ENCODE measurements at places on chromosomes 12 and 14.

- DNase-seq, result no peak
These were observed 79.1 kb downstream of the OTX2 start for GRCh38 chr14:56731187-56731586.

GRCh38 chr14:30985796-30986195, 39.7 kb upstream of the AP4S1 start:
- DNase-seq, result no peak

DNA sequence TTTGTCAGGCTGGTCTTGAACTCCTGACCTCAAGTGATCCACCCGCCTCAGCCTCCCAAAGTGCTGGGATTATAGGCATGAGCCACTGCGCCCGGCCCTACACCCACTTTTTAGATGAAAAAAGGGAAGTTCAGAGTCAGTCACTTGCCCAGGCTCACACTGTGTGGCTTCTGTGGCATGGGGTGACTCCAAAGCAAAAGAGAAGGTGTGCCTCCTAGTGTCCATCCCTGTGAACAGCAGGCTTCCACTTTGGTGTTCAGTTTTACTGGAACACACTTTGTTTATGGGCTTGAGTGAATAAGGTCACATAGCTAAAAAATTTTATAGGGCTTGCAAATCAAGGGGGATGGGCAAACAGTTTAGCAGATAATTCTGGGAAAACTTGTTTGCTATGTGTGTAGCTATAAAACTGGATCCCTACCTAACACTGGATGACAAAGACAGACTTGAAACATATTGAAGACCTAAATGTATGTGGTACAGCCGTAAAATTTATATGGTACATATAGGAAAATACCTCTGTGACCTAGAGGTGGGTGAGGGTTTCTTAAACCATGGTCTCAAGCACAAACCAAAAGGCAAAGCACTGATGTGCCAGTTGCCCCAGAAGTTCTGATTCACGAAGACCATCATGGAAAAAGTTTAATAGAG, 54.9 kb downstream of the EID3 start:
- peak; percentile 79 for DNase-seq

GRCh38 chr14:54922598-54922997, 20.0 kb upstream of the GCH1 start:
- DNase-seq, result no peak

GRCh38 chr14:76936483-76936882, 92.0 kb downstream of the IRF2BPL start:
- DNase-seq, result no peak

- no peak for DNase-seq
These were observed 38.2 kb downstream of the IFT43 start for GRCh38 chr14:76023757-76024156.

DNA sequence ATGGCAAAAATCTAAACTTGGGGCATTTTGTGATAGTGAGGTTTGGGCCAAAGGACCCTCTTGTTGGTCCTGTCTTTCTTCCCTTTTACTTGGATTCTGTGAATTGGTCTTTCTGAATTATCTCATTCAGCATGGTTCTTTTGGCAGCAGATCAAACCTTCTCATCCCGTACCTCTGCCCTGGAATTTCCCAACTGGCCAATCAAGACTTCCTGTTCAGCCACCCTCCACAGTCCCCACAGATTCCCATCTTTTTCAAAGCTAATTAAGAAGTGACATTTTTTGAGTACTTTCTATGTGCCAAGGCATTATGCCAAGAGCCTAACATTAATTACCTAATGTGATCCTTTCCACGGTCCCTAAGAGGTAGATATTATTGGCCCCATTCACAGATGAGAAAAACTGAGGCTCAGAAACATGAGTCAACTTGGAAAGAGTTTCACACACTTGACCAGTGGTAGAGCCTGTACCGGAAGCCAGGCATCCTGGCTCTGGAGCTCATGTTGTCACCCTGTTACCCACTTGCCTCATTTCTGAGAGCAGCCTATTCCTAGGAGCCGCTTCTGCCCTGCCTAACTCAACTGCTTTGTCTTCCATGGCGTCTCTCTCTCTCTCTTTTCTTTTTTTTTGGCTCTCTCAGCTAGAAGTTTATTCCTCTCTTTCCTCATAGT, 135.9 kb downstream of the C12orf75 start:
- peak; percentile 4 for DNase-seq

DNA sequence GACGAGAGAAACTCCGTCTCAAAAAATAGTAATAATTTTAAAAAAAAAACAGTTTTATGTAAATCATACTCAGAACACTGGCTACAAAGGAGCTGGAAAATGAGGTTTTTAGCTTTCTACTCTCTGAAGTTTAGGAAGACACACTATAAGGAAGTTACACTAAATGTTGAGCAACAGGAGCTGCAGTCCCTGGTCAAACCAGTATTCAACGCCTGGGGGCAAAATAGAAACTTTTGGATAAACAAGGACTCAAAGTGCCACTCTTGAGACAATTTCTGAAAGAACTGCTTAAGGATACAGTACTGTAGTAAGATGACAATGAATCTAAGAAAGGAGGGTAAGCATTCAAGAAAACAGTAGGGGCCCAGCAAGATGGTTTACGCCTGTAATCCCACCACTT, 29.3 kb downstream of the ACTR6 start:
- no peak for DNase-seq

- no peak for DNase-seq
These were observed 40.1 kb upstream of the YAF2 start for GRCh38 chr12:42278128-42278510.

GRCh38 chr12:67086116-67086515, 183.0 kb upstream of the CAND1 start:
- DNase-seq, result no peak

DNA sequence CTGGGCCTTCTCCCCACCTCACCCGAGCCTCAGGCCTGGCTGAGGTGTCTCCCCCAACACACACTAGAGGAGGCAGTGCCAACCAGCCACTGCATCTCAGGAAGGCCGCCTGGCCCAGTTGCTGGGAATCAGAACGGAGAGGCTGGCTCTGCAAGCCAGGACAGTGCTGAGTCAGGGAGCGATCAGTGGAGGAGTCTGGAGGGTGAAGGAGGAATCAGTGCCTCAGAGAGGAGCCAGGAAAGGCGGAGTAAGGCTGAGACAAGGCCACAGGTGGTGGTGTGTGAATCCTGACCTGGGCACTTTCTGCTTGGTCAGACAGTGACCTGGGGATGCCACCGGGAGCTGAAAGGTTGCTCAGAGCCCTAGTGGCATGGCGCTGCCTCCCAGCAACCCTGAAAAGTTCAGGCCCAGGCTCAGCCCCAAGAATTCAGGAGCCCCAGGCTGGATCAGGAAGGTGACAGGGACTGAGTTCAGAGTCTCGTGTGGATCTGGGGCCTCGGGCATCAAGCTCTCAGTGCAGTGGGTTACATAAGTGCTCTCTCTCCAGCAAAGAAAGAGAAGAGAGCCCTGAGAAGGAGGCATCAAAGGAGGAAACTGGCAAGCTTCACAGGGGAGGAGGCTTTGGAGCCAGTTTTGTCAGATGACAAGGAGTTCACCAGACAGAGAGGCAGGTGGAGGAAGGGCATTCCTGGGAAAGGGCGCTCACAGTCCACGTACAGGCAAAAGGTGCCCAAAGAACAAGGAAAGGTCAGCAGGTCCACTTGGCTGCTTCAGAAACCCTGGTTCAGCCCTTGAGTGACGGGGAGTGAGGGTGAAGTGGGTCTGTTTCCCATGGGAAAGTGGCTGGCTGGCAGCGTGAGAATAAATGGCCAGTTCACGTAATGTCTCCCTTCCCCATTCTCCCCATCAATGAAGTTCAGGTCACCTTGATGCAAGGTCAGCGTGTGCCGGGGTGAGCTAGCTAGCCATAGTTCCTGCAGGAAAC, 87.8 kb downstream of the ZFP36L1 start:
- DNase-seq, result no peak

DNA sequence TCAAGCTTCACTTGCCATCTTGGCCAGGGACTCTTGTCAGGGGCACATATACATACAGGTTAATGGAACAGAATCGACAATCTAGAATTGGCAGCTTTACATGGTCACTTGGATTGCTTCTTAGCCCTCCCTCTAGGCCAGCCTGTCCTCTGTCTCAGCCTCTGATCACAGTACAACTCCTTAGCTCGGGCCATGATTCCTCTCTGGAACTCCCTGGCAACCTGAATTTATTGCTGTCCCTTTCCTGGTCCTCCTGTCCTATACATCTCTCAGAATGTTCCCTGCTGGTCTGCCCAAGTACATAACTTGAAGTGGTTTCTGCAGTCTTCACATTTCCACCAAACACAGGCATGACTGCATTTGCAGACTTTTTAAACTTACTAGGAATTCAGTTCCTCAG, 79.9 kb upstream of the CCDC175 start:
- no peak for DNase-seq

- no peak for DNase-seq
These were observed 184.3 kb downstream of the CCDC91 start for GRCh38 chr12:28374556-28374955.

DNA sequence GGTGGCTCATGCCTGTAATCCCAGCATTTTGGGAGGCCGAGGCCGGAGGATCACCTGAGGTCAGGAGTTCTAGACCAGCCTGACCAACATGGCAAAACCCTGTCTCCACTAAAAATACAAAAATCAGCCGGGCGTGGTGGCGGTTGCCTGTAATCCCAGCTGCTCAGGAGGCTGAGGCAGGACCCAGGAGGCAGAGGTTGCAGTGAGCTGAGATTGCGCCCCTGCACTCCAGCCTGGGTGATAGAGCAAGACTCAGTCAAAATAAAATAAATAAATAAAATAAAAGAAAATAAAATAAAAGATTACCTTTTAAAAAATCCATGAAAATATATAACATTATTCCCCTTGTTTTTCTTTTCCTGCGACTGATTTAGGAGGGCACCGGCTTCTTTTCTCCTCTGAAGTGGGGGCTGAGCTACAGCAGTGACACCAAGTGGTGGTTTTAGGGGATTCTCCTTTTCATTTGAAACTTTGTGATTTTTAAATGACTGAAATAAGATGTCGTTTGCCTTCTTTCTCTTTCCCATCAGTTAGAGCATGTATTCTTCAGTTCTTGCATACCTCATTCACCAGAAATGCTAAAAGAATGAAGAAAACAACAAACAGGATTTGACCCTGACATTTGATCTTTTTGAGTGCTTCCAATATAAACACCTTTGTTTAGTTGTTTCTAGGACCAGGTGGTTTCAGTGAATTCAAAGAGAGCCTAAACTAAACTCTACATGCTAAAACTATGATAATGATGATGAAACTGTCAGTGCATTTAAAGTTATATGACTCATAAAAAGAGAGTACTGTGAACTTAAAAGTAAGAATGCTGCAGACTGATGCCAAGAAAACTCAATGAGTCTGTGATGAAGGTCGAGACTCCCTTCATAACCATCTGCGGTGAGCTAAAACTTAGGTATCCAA, 22.6 kb upstream of the PKP2 start:
- DNase-seq, result no peak

DNA sequence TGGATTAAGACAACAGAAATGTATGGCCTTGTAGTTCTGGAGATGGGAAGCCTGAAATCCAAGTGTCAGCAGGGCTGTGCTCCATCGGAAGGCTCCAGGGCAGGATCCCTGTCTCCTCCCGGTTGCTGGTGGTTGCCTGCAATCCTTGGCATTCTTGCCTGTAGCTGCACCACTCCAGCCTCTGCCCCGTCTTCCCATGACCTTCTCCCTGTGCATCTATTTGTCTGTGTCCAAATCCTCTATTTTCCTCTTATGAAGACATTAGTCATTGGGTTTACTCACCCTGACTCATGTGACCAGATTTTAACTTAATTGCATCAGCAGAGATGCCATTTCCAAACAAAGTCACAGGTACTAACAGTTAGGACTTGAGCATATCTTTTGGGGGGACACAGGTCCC, 15.1 kb downstream of the TUNAR start:
- no peak for DNase-seq

GRCh38 chr12:109518820-109519665, 41.6 kb downstream of the UBE3B start:
- DNase-seq, result peak; percentile 62

DNA sequence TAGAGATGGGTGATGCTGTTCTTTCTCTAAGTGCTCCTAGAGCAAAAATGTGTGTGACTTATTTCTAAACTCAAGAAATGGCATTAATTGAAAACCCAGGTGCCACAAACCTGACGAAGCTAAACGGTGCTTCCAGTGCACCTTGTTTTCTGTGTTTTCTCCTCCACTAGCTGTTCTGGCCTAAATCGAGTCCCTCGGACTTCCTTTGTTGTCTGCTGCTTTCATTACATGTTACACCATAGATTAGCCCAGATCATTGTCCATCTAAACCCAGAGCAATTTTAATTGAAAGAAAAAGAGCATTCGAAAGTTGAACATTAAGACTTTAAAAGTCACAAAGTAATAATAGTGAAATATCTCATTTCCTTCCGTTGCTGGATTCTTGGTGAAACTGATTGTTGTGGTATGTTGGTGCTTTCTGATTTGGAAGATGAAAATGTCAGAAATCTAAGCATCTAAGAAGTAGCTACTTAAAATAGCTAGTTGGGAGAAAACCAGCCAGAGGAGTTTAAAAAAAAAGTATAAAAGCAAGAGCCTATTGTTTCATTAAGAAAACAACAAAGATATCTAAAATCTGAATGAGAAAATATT, 219.6 kb upstream of the G2E3 start:
- DNase-seq, result no peak

DNA sequence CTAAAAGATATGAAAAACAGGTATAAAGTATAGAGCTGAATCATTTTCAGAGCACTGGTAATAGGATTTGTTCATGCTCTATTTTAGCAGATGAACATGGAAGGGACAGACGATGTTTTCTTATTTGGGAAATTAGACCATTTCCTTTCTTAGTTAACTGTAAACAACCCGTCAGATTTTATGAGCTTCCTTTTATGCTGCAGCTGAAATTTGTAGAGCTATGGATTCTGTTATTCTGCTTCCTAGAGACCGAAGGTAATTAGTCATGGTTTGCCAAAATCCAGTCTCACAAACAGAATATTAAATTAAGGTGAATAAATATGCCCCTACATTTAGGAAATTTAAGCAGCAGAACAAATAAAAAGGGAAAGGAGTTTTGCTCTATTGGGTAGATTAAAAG, 180.2 kb upstream of the SYT1 start:
- DNase-seq, result no peak

GRCh38 chr12:51224625-51225024, 6.8 kb upstream of the POU6F1 start:
- no peak for DNase-seq

- DNase-seq, result peak; percentile 90
These were observed 7.3 kb upstream of the IFI27L2 start for GRCh38 chr14:94136575-94137331.

DNA sequence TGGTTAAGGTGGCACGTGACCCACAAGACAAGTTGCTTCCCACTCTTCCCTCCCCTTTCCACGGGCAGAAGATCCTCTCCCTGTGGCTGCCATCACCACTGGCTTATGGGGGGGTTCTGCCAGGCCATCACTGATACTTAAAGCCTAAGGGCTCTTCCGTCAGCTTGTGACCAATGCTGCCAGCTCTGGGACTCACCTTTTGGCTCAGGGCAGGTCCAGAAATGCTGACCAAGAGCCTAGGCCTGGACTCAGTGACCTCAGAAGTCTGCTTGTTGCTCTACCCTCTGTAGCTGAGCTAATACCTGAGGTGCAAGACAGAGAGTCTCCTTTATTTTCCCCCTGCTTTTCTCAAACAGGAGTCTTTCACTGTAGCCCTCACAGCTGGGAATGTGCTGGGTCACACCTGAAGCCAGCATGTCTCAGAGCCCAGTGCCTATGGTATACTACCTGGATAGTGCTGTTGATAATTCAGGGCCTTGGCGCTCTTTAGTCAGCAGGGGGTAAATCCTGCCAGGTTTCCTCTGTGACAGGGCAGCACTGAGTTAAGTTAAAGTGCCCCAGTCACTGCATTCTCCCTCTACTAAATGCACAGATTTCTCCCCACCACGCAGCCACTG, 19.7 kb downstream of the FGD4 start:
- peak; percentile 57 for DNase-seq

- DNase-seq, result no peak
These were observed 93.9 kb downstream of the PLEKHG7 start for GRCh38 chr12:92796650-92797049.

- no peak for DNase-seq
These were observed 10.5 kb downstream of the LDHB start for GRCh38 chr12:21647179-21647578.

Measured in H9 (cell line).